Activated CD4-positive, alpha-beta T cell treated with anti-CD3 and anti-CD28 coated beads, Interleukin-2, amount 50 U/mL, for 4 hours (primary cell): ENCODE measurements at places on chromosomes 4 and X.

DNA sequence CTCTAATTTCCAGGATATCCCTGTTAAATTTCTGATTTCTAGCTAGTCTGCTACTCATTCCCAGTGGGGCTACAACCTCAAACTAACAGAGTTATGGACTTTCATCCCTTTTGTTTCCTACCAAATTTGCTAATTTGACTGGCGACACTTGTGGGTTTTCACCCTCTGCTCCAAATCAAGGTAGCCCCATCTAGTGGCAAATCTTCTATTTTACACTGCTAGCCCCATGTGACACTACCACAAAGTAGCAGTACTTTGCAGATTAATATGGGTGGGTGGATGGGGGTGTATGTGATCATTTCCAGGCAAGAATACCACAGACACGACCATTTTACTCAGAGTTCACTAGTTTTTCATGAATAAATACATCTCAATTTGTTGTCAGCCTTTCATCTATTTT lies 150.3 kb downstream of the MSL3 start:
- DNase-seq = peak; percentile 1

- DNase-seq = no peak
These were observed 95.8 kb upstream of the EFHC2 start for GRCh38 chrX:44439242-44439794.

- DNase-seq = peak; percentile 9
These were observed 51.8 kb downstream of the RBPJ start for GRCh38 chr4:26372525-26373172.

DNA sequence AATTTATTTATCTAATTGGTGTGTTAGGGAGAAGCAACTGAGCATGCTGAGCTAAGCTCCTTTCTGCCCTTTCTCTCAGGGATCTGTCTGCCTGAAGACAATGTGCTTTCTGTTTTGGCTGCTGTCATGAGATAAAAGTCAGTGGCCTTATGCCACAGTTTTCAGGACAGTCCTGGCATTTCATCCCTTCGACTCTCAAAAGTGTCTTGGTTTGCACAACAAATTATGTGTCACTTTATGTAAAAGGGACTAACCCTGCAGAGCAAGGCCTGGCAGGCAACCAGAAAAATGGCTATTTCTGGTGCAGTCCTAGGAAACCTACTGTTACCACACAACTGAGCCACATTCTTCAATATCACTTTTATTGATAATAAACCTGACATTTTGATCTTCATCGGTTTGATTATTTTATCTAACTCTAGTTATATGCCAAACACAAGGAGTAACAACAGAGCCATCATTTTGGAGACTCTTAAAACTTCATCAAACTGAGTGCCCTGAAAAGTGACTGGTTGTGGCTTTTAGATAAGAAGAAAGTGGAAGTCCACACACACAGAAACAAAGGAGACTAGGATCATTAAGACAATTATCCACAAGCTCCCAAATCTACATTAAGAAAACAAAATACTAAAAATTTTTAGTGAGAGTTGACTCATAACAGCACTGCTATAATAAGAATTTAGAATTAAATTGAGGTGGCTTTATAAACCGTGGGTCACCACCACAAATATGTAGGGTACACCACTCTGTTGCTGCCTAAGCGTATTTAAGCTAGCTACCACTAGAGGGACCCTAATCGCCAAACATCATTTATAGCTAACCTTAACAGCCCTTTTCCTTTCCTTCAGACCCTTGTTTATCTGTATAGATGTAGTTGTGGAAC lies 95.9 kb upstream of the PTPN13 start:
- DNase-seq = no peak
